ENCODE measurements at places on chromosomes 6 and 20.

- no peak for DNase-seq
Measured at GRCh38 chr20:35465976-35466375, 10.6 kb downstream of the CEP250 start.

DNA sequence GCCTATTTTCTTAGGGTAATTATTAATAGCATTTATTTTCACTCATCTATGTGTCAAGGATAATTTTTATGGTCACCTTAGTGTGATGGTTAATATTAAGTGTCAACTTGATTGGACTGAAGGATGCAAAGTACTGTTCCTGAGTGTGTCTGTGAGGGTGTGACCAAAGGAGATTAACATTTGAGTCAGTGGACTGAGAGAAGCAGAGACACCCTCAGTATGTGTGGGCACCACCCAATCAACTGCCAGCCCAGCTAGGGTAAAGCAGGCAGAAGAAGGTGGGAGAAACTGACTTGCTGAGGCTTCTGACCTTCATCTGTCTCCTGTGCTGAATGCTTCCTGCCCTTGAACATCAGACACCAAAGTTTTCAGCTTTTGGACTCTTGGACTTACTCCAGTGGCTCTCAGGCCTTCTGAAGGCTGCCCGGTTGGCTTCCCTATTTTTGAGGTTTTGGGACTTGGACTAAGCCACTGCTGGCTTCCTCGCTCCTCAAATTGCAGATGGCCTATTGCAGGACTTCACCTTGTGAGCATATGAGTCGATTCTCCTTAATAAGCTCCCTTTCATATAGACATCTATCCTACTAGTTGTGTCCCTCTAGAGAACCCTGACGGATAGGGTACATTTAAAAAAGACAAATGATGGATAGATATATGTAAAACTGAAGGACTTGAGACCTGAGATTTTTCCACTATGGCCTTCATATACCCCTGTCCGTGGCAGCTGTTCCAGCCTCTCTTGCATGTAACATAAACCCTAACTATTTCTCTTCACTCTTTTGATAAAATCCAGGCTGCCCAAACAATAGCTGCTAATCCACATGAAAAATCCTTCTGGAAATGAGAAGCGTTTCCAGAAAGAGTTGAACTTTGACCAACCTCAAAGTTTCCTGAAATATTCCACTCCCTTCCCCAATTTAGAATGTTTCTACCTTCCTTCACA lies 62.1 kb upstream of the RGS17 start:
- no peak for DNase-seq

- no peak for DNase-seq
Measured at GRCh38 chr20:47479506-47479905, 22.2 kb upstream of the NCOA3 start.

DNA sequence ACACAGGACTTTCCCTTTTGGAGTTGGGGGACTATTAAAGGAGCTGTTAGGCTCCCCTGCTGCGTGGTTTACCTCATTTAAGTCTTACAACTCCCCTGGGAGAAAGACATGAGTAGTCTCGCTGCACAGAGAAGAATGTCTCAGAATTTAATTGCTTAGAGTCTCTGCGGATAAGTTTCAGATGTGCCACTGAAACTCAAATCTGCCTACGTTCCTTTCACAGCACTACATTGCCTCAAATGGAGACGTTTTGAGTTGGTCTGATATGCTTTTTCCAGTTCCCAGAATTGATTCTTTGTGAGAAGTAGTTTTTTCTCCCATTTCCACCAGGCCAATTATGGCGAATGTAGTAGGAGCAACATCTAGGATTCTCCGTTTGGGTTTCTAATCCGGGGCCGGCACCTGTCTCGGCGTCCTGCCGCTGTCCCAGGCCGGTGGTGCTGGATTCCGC lies 532 bp upstream of the SLC35F1 start:
- DNase-seq: no peak

DNA sequence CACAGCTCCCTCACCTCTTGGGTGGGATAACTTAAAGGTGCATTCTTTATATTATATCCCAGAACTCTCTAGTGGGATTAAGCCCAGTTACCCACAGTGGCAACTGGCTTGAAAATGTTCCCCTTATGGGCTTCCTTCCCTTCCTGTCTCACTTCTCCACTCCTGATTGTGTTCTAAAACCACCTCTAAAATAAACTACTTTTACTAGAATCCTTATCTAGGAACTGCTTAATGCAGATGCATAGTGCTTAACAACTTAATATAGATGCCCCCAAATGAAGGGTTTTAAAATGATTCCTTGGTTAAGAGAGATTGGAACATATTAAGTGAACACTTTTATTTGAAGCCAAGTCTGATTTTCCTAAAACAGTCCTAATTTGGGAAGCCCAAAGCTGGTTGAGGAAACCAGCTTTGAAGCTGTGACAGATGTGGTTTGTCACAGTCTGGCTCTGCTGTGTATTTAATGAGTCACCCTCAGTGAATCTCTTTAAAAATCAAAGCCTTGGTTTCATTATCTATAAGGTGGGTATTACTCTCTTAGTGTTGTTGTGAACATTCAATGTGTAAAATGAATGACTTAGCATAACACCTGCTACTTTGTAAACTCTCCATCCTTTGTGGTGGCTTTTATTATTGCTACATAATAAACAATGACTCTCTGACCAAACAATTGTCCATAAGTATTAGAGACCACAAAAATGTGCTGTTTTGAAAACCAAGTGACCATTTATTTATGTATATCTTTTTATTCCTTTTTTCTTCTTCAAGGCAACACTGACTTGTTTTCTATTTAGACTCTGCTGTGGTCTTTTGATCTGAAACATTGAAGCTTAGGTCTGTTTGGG lies 24.4 kb downstream of the PLCB1 start:
- peak; percentile 13 for DNase-seq

DNA sequence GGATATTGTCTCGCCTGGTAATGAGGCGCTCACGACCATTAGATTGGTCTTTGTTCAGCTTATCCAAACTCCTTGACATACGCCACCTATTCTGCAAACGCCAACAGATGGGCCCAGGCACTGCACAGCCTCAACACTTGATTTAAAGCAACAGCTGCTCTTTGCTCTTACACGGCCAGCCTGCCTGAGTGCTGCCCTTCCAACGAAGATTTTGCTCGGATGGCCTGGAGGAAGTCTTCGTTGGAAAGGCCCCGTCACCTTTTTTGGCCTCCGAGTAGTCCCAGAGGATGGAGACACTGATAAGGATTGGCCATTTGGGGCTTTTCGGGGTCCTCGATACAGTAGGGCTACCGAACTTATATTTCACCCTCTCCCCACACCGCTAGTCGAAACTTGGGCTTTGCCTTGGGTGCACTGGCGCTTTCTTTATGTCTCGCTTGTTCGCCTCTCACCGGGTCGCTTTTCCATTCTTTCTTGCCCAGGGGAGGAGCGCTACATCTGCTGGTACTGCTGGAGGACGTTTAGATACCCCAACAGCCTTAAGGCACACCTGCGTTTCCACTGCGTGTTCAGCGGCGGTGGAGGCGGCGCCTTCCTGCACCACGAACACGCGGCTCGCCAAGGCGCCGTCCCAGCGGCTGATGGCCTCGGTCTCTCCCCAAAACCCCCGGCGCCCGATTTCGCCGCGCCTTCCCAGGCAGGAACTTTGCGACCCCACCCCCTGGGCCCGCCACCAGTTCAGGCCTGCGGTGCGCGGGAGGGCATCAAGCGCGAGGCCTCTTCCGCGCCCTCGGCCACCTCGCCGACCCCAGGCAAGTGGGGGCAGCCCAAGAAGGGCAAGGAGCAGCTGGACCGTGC lies 6.1 kb downstream of the PRDM13 start:
- DNase-seq: no peak

DNA sequence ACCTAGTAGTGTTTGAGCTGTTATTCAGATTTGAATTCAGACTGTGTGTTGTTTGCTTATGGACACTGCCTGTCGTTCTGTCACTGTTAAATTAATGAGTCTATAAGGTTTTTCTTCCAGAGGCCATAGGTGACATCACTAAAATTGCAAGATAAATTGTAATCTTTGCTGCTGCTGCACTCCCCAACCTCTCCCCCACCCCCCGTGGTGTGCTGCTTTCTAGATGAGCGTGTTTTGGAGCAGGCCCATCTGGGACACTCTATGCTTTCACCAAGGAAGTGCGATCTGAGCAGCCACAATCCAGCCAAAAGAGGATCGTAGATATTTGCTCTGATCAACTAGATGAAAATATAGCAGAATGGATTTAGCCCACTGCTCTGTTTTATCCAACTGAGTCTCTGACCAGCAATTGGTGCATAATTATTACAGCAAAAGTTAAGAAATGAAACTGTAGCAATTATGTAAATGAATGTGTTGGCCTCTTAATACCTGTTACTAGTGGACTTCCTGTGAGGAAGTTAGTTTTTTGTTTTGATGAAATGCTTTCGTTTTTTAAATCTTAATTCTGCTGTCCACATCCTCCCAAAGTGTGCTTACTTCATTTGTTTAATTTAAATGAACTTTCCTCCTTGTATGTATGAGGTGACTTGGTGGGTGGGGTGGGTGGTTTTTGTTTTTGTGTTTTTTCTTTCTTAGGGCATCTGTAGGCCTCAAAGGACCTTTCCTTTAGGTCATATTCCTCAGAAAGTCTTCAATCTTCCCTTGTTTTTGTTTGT lies 58.1 kb downstream of the RPRD1B start:
- no peak for DNase-seq

DNA sequence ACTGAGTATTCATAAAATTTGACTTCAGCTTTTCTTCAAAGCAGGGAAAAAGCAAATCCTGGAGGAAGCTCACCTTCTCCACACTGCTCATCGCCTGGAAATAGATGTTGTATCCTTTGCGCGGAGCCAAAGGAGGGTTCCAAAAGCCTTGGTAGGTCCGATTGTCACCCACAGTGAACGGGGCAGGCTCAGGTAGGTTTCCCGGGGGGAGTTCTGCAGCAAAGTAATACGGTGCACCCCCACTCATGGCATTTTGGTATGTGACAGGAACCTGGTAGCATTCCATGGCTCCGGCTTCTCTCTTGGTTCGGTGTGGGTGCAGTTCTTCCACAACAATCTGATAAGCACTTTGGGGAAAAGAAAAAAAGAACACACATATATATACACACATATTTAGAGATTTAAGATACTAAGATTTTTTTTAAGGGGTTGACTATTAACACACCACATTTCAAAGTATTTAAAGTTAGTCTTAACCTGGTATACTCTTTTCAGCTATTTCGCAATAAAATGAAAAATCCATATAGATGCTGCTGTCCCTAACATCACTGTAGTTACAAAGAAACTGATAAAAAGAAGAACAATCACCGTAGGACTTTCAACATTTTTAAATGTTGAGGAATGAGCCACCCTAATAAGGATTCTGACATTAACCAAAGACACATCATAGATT lies 166.7 kb upstream of the THEMIS start:
- DNase-seq: no peak

DNA sequence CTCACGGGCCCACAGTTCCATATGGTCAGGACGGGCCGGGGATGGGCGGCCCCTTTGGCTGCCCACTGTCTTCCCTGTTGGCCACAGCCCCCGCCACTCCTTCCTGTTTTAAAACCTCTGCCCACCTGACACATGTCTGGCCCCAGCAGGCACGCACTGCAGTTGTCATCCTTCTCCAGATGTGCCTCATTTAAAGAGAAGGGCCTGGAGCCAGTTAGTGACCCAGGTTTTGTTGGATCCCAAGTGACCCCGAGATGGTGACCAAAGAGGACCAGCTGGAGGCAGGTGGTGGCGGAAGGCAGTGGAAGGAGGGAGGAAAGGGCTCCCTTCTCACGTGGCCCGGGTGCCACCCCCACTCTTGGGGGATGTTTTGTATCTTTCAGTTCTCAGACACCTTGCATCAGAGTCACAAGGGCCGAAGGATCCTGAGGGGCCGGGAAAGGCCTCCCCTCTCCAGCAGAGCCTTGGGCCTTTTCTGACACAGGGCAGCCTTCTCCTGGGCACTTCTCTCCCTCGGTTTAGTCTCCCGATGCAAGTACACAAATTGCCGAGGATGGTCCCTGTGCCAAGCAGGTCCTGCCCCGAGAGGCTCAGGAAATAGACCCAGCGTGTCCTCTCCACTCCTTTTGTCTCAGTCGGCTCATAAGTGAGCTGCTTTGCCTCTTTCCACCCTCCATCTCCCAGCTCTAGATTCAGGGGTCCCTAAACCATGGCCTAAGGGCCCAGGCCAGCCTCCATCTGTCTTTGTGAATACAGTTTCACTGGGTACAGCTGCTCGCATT lies 117.6 kb downstream of the SULF2 start:
- no peak for DNase-seq

GRCh38 chr20:35017099-35017835 lies 61.6 kb downstream of the MYH7B start:
- no peak for DNase-seq

- DNase-seq: no peak
Measured at GRCh38 chr6:12009180-12009685, 2.9 kb upstream of the HIVEP1 start.

GRCh38 chr20:38426006-38426897 lies 8.9 kb downstream of the SNHG17 start:
- DNase-seq: peak; percentile 83

DNA sequence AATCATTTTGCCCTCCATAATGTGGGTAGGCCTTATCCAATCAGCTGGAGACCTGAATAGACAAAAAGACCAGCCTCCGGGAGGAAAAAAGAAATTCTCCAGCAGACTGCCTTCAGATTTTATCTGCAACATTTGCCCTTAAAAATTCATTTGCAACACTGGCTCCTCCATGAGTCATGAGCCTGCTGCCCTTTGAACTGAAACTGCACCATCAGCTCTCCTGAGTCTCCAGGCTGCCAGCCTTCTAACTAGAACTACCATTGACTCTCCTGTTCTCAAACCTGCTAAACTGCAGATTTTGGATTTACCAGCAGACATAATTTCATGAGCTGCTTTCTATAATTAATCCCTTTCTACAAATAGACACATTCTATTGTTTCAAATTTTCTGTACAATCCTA lies 223.9 kb upstream of the THEMIS start:
- no peak for DNase-seq

- DNase-seq: no peak
Measured at GRCh38 chr20:2707353-2708072, 14.9 kb downstream of the EBF4 start.

GRCh38 chr6:131597446-131597845 lies 24.4 kb downstream of the ARG1 start:
- DNase-seq: no peak

DNA sequence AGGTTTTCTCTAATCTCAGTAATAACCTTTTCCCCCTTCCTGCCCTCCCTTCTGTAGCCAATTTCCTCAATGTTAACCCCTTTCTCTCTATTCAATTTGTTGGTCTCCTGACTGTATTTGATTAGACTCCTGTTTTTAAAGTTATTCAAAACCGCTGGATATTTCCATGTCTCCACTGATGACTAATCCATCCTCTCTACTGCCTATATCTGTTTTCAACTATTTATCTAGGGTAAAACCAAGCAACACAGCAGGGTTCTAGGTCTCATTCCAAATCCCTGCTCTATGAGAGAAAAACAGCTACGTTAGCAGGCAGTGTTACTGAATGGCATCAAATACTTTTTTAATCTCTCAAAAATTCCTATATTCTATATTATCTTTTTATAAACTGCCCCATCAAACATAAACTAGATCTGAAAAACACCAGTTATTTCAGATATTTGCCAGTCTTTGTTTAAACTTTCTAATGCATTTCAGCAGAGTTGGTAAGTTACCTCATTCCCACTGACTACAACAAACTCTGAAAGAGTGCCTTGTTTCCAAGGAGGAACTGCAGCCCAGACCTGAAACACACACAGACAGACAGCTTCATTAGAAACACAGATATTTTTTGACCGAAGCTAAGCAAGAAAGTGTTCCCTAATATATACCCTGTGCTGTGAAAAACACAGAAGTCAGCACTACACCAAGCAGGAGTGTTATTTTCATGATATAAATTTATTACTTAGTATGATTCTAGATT lies 8.2 kb downstream of the RTN4IP1 start:
- no peak for DNase-seq

GRCh38 chr6:148967011-148967520 lies 220.2 kb downstream of the UST start:
- DNase-seq: no peak

Data from amniotic stem cell (primary cell).